SK-MEL-5 (cell line): ENCODE measurements at places on chromosomes 3 and 15.

- no peak for DNase-seq
Measured at GRCh38 chr3:101379658-101380376, 59.4 kb upstream of the IMPG2 start.

- no peak for DNase-seq
Measured at GRCh38 chr3:14473411-14473891, 66.7 kb downstream of the GRIP2 start.

DNA sequence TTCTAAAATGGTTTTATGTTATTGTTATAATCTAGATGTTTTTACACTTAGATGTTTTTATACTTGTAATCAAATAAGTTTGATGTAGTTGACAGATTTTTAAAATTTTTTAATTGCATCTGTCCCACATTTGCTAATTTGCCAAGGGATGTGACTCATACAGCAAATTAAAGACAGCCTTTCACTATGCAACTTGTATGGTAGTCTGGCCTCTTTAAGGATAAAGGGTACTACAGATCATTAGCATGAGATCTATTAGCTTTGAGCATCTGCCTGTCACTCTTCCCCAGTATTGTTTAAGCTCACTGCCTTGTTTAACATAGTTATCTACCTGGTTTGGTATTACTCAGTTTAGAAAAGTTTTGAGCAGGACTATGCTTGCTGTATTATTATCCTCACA, 83.0 kb downstream of the NPTN start:
- no peak for DNase-seq

- no peak for DNase-seq
Measured at GRCh38 chr3:88703501-88704059, 403.8 kb upstream of the EPHA3 start.

DNA sequence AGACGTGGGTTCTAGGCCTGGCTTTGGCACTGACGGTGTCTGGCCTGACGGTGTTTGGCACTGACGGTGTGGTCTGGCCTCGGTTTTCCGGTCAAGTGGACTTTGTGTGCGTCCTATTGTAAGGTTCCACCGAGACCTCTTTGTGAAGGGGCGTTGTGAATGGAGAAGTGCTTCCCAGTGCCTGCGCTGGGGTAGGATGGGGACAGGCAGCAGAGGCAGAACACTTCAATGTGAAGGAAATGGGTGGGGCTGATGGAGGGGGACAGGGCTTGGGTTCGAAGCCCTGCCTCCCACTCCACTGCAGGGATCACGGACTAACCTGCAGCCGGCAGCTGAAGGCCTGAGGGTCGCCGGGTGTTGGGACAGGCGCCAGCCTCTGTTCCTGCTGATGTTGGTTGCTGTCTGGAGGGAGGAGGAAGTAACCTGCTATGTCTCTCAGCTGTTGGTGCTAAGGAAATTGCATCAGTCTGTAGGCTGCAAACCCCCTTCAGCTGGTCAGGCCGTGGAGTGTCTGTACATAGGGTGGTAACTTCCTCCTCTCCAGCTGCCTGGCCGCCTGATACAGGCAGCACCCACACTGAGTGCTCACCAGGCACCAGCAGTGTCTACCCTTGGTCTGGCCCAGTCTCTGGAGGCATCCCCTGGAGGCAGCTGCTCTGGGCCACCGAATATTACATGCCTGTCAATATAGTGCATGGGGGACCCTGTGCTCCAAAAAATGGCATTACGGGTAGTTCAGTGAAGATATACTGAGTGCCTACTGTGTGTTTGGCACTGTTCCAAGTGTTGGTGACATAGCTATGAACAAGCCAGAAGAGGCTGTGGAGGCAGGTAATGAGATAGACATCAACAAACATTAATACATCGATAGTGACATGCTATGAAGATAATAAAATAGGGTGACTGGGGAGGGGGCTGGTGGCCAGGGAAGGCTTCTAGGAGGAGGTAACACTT, 1.1 kb downstream of the TM6SF1 start:
- DNase-seq, result no peak

GRCh38 chr3:117149584-117149983, 440.0 kb downstream of the TUSC7 start:
- no peak for DNase-seq

GRCh38 chr15:36218322-36218721, 361.1 kb upstream of the CDIN1 start:
- DNase-seq, result no peak

DNA sequence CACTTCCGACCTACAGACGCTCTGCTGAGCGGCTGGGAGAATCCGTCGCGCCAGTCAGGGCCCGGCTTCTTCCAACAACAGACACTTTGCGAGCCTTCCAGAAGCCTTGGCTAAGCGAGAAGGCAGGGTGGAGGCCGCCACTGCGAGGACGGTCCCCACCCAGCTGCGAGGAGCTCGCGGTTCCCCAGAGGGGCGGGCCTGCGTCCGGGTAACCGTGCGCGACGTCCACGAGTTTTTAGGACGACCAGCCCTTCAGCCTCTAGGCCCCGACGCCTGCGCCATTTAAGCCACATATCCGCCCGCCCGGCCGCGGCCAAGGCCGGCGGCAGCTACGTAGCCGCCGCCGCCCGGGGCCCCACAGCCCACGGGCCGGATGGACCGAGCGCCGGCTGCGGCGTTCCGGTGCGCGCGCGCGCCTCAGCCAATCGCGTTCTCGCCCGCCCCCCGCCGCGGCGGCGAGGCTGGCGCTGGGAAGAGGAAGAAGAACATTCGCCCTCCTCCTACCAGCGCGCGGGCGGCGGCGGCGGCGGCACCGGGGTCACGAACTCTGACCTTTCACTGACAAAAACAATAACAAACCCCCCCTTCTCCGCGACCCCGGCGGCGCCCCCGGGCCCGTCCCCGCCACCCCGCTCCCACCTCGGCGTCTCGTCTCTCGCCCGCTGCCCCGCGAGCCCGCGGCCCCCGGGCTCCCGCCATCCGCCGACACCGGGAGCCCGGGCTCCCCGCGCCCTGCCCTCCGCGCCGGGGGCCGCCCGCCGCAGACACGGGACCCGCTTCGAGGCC, at the start of gene NR2C2:
Gene NR2C2 (plus strand): TSS at position 484 of the 786 bp plus-strand sequence. CDS start 56,332 bp downstream, outside the sequence.
- DNase-seq, result peak; percentile 84

- DNase-seq, result no peak
Measured at GRCh38 chr3:134922866-134923265, 127.8 kb downstream of the EPHB1 start.
